Aorta (tissue), 5 donors: ENCODE measurements at places on chromosomes 13 and 19. TPM values are rescaled to one million over a fixed set of nuclear protein-coding genes. Genes with fewer than 3 reads are reported as not detected.

MAG gene
- not detected for total RNA-seq

DNA sequence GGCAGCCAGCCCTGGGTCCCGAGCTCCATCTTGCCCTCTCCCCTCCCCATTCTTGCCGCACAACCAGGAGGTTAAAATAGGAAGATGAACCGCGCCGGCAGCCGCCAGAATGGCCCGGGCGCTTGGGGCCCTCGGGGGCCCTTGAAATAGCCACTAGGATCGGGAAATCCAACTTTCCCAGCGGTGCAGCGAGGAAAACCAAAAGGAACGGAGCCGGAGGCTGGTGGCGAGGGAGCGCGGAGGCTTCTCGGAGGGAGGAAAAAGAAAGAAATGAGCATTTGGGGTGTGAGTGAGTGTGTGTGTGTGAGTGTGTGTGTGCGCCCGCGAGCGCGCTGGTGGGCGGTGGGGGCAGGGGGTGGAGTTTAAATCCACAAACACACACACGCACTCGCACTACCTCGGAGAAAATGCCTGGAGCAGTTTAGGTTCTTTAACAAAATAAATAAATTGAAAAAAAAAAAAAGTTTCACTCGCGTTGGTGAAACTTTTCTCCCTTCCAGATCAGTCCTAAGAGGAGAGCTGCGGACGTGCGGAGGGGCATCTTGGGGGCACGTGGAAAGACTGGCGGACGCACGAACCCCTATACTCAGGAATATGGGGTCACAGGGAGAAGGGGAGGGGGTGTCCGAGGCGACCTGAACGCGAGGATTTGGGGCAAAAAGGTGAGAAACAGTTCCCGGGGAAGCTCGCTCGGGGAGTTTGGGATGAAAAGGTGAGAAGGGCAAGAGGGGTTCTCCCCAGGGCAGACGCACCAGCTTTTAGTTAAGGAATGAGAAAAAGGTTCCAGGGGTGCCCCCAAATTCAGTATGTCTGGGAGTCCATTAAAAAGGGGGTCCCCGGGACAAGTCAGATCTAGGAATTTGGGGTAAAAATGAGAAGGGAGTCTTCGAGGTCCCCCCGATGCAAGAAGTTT lies 1.3 kb downstream of the RFX2 start:
- H3K27me3 ChIP-seq, result no peaks in the 10 kb centered on the region
- DNase-seq, result peak; percentile 92
- H3K4me1 ChIP-seq, result peaks cover under 1% of the 10 kb centered on the region
- H3K36me3 ChIP-seq, result no peaks in the 10 kb centered on the region
- H3K27ac ChIP-seq, result peak overlapping the region; percentile 95

GRCh38 chr19:2365201-2365970 lies 5.3 kb downstream of the TMPRSS9 start:
- H3K4me3 ChIP-seq, result no peak overlapping the region
- H3K36me3 ChIP-seq, result no peaks in the 10 kb centered on the region
- H3K27me3 ChIP-seq, result peaks cover 1% of the 10 kb centered on the region
- DNase-seq, result no peak
- H3K4me1 ChIP-seq, result no peaks in the 10 kb centered on the region
- no peak overlapping the region for H3K27ac ChIP-seq

FGF14 gene
- total RNA-seq, result 0.84 TPM

SIGLEC14 gene
- total RNA-seq, result 5.0 TPM

GRCh38 chr19:28288572-28289264 lies 924.2 kb downstream of the UQCRFS1 start:
- H3K36me3 ChIP-seq, result no peaks in the 10 kb centered on the region
- H3K4me1 ChIP-seq, result no peaks in the 10 kb centered on the region
- H3K27ac ChIP-seq, result no peak overlapping the region

SYDE1 gene
- 49.9 TPM for total RNA-seq

DNA sequence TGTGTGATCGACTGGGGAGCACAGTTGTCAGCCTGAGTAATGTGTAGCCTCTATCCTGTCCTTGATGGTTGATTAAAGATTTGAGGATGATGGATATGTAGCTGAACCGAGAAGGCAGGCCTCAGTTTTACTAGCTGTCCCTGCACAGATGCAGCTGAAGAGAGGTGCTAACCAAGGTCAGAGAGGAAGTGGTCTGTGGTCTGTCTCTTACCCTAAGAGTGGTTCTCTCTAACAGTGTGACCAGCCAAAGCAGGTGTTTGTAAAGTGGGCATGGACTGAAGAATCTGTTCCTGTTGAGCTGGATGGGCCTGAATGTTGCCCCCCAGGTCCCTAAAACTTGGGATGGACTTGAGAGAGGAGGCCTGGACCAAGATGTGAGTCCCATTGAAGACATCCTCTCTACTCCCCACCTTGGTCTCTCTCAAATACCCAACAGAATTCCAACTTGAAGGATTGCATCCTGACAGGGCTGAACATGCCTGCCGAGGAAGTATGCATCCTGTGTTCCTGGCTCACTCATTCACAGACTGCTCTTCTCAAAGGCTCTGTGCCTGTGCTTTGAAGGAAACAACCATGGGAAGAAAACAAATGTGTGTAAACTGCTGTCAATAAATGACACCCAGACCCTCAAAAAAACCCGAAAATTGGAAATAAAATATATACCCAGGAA lies 223.8 kb downstream of the MAB21L1 start:
- no peaks in the 10 kb centered on the region for H3K27me3 ChIP-seq
- H3K4me1 ChIP-seq, result no peaks in the 10 kb centered on the region
- peaks cover 7% of the 10 kb centered on the region for H3K36me3 ChIP-seq

- no peak for DNase-seq
- H3K27me3 ChIP-seq, result no peaks in the 10 kb centered on the region
- H3K27ac ChIP-seq, result no peak overlapping the region
- H3K4me1 ChIP-seq, result peaks cover 3% of the 10 kb centered on the region
- H3K36me3 ChIP-seq, result no peaks in the 10 kb centered on the region
These were observed 27.7 kb downstream of the WASF3 start for GRCh38 chr13:26585136-26585535.

DNA sequence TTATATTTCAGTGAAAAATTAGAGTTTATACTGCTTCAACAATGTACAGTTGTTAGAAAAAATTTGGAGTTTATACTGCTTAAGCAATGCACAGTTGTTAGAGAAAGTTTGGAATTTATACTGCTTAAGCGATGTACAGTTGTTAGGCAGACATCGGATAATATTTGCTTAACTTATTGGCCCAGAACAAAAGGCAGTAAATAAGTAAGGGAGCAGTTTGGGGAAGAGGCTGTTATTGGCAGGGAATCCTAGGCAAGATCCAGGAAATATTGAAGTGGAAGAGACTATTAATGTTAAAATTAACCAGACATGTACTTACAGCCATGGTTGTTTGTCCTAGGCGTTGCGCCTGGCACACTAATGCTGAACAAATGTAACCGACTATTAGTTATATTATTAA lies 166.9 kb downstream of the GPC5 start:
- no peaks in the 10 kb centered on the region for H3K36me3 ChIP-seq
- H3K27me3 ChIP-seq, result no peaks in the 10 kb centered on the region
- no peak overlapping the region for H3K4me3 ChIP-seq
- no peak overlapping the region for H3K27ac ChIP-seq
- H3K4me1 ChIP-seq, result no peaks in the 10 kb centered on the region

- no peaks in the 10 kb centered on the region for H3K4me1 ChIP-seq
- no peak overlapping the region for H3K4me3 ChIP-seq
- no peak for DNase-seq
- H3K27me3 ChIP-seq, result no peaks in the 10 kb centered on the region
- no peaks in the 10 kb centered on the region for H3K36me3 ChIP-seq
These were observed 95.8 kb downstream of the WASF3 start for GRCh38 chr13:26653310-26653709.

- H3K27ac ChIP-seq, result no peak overlapping the region
- no peaks in the 10 kb centered on the region for H3K4me1 ChIP-seq
- peaks cover 6% of the 10 kb centered on the region for H3K36me3 ChIP-seq
- H3K27me3 ChIP-seq, result no peaks in the 10 kb centered on the region
- H3K4me3 ChIP-seq, result no peak overlapping the region
These were observed 9.7 kb upstream of the ATP1A3 start for GRCh38 chr19:42003506-42004294.

DNA sequence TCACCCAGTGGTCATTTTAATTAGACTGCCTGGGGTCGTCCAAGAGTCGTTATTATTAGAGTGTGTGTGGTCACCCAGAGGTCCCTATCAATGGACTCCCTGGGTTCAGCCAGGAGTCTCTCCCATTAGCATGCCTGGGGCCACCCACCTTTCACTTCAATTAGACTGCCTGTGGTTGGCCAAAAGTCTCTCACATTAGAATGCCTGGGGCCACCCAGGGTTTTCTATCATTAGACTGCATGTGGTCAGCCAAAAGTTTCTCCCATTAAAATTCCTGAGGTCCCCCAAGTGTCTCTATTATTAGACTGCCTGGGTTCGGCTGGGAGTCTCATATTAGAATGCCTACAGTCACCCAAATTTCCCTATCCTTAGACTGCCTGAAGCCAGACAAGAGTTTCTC lies 1472.6 kb downstream of the UQCRFS1 start:
- no peaks in the 10 kb centered on the region for H3K27me3 ChIP-seq
- H3K4me3 ChIP-seq, result no peak overlapping the region
- H3K36me3 ChIP-seq, result peaks cover 5% of the 10 kb centered on the region
- DNase-seq, result no peak
- H3K4me1 ChIP-seq, result no peaks in the 10 kb centered on the region

- DNase-seq, result no peak
- no peaks in the 10 kb centered on the region for H3K27me3 ChIP-seq
- H3K4me3 ChIP-seq, result no peak overlapping the region
- H3K4me1 ChIP-seq, result no peaks in the 10 kb centered on the region
These were observed 149.4 kb downstream of the STK24 start for GRCh38 chr13:98427331-98427995.

DNA sequence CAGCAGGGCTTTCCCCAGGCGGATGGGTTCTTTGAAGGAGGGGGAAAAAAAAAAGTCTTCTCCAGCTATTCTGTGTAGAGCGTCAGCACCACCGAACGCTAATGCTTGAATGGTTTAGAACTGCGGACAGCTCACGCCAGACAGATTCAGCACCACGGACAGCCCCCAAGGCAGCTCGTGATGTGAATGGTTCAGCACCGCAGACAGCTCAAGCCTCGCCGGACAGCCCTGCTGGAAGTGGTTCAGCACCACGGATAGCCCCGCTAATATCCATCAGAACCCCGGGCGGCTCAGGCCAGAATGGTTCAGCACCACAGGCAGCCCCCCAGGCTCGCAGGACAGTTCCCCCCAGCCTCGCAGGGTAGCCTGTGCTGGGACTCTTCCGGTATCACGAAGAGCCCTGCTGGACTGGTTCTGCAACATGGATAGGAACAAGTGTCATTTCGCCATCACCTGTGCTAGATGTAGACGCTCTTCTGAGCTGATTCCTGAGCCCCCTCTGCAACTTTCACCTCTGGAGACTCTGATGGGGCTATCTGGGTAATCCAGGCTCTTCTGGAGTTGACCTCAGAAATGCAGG lies 4.9 kb upstream of the SMIM17 start:
- no peaks in the 10 kb centered on the region for H3K27me3 ChIP-seq
- H3K4me3 ChIP-seq, result no peak overlapping the region
- DNase-seq, result peak; percentile 73
- H3K4me1 ChIP-seq, result no peaks in the 10 kb centered on the region
- no peak overlapping the region for H3K27ac ChIP-seq

DNA sequence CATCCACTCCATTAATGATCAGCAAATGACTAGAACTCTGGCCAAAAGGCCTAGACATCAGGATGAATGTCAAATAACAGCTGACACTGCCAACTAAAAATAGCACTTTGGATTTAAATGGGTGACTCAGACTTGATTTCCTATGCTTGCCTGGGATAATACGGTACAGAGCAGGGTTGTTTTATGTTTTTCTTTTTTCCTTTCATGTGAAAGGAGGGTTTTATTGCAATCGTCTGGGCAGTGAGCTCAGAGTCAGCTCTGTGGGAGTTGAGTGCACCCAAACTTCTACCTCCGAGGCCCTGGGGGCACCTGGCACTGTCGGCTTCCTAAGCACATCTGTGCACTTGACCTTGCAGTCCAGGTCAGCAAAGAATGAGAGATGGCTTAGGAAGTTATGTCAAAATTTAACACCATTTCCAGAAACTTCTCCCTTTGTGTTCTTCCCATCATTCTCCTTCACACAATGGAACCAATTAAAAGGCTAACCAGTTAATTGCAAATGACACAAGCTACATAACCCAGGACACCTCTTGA lies 134.1 kb downstream of the LACC1 start:
- no peak overlapping the region for H3K27ac ChIP-seq
- H3K27me3 ChIP-seq, result no peaks in the 10 kb centered on the region
- H3K4me3 ChIP-seq, result no peak overlapping the region

- H3K4me1 ChIP-seq, result no peaks in the 10 kb centered on the region
- peak overlapping the region; percentile 93 for H3K4me3 ChIP-seq
- H3K27me3 ChIP-seq, result no peaks in the 10 kb centered on the region
- peak overlapping the region; percentile 38 for H3K27ac ChIP-seq
These were observed 892 bp downstream of the TRIR start for GRCh38 chr19:12733369-12734214.

DNA sequence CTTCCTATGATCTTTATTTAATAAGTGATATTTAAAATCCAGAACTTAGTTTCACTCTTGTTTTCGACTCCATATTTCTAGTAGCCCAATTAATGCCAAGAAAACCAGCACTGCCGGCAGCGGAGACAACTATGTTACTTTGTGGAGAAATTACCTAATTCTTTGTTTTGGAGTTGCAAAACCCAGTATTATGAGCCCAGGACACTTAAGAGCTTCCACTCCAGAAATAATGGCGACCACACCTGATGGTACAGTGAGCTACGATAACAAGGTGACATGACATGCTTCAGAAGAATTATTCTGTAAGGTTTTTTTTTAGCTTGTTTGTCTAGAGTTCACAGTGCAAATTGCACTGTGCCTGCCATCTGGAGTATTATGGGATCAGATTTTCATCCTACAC lies 136.4 kb downstream of the ZAR1L start:
- no peak for DNase-seq
- H3K27ac ChIP-seq, result no peak overlapping the region
- no peaks in the 10 kb centered on the region for H3K36me3 ChIP-seq
- H3K27me3 ChIP-seq, result no peaks in the 10 kb centered on the region
- H3K4me3 ChIP-seq, result no peak overlapping the region

DNA sequence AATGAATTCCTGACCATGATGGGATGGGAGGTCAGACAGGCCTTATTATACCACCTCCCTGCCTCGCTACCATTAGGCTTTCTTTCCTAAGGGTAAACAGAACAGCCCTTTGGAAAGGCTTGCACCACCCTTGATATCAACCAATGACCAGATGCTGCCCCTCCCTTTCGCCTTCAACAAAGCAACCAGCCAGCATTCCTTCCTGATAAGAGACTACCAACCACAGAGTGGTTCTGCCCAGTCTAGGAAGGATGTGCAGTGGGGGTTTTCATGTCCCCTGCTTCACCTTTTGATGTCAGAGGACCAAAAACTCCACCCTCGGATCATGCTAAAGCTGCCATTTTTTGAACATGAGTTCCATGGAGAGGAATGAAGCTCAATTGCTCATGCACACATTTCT lies 21.7 kb downstream of the TEX30 start:
- H3K36me3 ChIP-seq, result no peaks in the 10 kb centered on the region
- no peak overlapping the region for H3K27ac ChIP-seq
- H3K27me3 ChIP-seq, result no peaks in the 10 kb centered on the region
- DNase-seq, result no peak
- no peak overlapping the region for H3K4me3 ChIP-seq

- no peak for DNase-seq
- H3K4me3 ChIP-seq, result no peak overlapping the region
- peaks cover 3% of the 10 kb centered on the region for H3K36me3 ChIP-seq
These were observed 107.5 kb downstream of the MYCBP2 start for GRCh38 chr13:77219401-77219800.
